Type B pancreatic cell (in vitro differentiated cells): ENCODE measurements at places on chromosomes 4 and X.

DNA sequence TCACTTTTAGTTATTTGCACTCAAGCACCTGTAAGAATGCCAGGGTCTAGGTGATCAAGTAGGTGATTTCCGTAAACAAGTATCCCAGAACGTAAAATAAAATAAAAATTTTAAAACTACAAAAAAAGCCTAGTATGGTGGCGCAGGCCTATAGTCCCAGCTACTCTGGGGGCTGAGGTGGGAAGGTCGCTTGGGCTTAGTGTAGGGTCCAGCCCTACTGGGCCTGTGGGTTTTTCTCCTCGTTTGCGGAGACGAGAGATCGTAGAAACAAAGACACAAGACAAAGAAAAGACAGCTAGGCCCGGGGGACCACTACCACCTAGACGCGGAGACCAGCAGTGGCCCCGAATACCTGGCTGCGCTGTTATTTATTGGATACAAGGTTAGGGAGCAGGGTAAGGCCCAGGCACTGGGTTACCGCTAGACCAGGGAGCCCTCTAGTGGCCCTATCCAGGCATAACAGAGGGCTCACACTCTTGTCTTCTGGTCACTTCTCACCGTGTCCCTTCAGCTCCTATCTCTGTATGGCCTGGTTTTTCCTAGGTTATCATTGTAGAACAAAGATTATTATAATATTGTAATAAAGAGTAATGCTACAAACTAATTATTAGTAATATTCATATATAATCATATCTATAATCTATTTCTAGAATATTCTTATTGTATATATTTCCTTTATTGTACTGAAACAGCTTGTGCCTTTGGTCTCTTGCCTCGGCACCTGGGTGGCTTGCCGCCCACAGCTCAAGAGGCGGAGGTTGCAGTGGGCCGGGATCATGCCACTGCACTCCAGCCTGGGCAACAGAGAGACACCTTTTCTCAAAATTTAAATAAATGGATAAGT is 38.4 kb downstream of the SAGE1 start:
- DNase-seq: no peak

DNA sequence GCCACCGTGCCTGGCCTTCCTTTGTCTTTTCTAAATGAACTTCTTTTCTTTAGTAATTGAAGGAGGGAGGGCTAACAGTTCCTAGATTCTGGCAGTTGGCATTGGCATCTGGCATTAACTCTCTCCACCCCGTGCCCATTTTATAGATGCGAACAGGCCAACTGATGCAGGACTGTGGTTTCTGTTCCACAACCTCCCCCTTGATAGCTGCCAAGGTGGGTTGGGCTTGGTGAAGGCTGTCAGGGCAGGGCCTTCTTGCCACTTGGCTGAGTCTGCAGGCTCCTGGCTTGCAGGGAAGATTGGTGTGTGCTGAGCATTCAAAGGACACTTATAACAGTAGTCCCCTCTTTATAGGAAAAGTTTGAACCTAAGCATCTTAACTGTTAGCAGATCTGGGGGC is 4.3 kb downstream of the SOWAHD start:
- DNase-seq: no peak

DNA sequence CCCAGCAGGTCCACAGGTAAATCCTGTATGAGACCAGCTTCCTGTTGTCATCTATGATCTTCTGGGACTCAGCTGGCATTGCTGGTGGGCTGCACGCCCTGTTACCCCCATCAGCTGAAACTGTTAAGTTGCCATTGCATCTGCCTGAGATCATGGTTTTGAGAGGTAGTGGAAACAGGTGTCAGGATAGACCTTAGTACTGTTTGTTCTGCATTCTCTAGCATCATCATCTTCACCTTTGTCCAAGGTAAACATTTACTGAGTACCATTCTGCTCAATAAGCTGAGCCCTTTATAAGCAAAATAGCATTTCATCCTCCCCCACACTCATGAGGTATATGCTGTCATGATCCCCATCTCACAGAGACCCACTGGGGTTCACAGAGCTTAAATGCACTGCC is 42.9 kb upstream of the PROM1 start:
- no peak for DNase-seq

GRCh38 chrX:80766916-80767315 is 42.8 kb downstream of the BRWD3 start:
- DNase-seq: no peak

DNA sequence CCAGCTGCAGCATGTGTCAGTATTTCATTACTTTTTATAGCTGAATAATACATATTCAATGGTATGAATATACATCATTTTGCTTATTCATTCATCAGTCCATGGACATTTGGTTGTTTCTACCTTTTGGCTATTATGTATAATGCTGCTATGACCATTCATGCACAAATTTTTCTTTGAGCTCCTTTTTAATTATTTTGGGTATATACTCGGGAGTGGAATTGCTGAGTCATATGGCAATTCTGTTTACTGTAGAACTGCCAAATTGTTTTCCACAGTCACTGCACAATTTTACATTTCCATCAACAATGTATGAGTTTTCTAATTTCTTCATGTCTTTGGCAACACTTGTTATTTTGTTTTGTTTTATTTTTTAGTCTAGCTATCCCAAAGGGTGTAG is 405.9 kb upstream of the PITX2 start:
- DNase-seq: no peak

DNA sequence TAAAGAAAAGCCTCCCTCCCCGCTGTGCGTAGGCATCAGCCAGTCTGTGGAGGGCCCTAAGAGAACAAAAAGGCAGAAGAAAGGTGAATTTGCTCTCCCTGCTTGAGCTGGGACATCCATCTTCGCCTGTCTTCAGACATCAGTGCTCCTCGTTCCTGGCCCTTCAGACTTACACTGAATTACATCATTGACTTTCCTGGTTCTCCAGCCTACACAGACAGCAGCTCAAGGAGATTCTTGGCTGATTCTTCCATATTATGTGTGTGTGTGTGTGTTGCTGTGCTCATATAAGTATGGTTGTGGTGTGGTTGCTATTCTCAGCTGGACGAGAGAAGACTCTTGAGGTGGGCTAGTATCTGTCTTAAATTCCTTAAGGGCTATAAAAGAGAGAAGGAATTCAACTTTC is 35.5 kb upstream of the CD99L2 start:
- DNase-seq: no peak

DNA sequence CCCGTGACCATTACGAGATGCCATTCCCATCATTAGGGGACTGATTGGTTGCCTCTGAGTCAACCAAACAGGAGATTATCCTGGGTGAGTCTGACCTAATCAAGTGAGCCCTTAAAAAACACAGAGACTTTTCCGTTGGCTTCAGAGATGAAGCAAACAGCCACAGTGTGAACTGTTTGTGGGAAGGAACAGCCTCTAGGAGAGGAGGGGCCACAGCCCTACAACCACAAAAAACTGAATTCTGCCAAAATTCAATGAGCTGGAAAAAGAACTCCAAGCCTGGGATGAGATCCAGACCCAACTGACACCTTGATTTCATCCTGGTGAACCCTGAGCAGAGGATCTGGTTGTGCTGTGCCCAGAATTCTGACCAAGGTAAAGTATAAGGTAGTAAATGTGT is 31.3 kb upstream of the TBL1X start:
- DNase-seq: no peak

- no peak for DNase-seq
Observed at GRCh38 chr4:75015627-75016026, 82.7 kb downstream of the PARM1 start.

DNA sequence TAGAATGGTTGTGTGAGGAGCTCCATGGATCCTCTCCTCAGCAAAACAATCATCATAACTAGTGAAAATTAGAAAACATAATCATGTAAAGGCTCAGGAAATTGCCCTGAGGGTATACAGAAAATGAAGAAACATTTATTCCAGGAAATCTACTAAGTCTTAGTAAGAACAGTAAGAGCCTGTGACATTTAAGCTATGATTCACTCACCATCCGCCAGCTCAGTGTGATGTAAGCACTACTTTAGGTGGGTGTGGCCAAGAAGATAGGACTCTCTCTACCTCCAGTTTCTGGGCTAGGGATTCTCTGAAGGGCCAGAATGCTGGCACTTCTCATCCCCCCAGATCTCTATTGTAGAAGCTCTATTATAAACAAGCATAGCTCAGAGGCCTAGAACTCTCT is 147.5 kb downstream of the DLG3 start:
- no peak for DNase-seq

- no peak for DNase-seq
Observed at GRCh38 chrX:141221611-141222010, 20.7 kb downstream of the SPANXC start.

GRCh38 chr4:33961761-33962160 is 2282.6 kb downstream of the ARAP2 start:
- no peak for DNase-seq

DNA sequence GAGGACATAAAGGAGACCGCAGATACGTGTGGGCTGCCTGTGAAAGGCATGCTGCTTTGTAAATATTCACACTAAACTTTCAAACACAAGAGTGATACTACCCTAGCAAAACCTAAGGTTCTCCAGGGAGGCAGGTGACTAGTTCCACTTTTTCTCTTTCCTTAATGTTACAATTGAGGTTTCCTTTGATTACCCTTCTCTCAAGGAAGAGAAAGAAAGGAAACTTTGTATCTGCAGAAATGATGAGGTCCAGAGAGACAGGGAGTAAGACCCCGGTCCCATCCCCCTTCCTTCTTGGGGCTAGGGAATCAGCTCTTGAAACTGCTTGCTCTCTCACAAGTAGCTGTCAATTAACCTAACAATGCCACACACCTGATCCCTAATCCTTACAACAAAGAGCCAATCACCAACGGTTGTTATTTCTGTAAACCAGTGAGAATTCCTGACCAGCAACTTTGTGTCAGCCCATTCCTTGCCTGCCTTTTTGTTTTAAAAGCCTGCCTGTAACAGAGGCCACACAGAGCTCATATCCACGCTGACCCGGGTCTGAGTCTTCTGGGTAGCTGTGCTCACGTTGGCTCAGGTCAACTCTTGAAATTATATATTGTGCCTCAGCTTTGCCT is 754.8 kb upstream of the FRG1 start:
- no peak for DNase-seq

DNA sequence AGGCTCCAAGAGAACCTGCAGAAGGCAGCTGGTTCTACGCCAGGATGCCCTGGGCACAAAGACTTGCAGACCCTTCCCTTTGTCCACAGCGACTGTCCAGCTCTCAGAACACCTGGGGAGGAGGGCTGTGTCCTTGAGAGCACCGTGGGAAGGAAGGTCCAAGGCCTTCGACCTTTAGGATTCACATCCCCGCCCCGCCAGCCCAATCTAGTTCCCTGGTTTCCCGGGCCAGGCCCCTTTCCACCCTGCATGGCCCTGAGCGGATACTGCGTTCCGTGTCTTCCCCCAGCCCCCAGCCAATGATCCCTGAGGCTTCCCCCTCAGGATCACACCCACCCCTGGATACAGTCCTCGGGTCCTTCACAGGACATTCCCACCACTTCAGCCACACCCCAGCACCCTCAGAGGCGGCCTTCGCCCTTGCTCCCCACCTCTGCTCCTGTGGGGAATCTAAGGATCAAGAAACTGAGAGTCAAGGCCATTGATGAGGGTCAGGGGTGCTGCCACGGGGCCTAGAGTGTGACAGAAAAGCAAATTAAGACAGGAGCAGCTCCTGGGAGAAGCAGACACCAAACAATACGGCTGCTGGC is 9.1 kb downstream of the ABCD1 start:
- DNase-seq: no peak

GRCh38 chrX:86148594-86148993 is 343 bp downstream of the DACH2 start:
- peak; percentile 65 for DNase-seq

DNA sequence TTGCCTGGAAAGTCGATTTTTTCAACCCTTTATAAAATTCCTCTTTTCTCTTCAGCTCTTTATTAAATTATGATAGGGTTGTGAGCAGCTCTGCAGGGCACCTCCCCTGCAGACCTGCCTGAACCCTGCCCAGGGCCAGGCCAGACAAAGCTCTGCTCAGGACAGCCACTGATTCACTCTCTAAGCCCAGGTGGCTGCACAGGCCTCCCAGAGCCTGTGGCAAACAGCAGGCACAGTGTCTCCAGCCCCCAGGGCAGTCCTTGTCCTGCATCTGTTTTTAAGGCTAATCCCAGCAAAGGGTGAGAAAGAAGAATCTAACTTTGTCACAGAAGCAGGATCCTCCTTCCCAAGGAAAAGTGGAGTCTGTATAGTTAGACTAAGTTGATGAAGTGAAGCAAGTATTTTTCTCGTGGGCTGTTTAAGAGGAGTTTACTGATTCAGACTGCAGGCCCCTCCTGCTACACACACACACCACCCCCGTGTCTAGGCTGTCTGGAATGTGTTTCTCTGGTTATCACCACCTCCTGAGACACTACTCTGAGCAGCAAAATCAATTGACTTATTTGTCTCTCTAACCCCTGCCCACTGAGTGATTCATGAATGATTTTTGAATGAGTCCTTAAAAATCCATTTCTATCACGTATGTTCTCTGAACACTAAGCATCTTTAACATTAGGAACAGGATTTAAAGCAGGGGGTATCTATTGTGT is 101.7 kb downstream of the CHIC2 start:
- no peak for DNase-seq

DNA sequence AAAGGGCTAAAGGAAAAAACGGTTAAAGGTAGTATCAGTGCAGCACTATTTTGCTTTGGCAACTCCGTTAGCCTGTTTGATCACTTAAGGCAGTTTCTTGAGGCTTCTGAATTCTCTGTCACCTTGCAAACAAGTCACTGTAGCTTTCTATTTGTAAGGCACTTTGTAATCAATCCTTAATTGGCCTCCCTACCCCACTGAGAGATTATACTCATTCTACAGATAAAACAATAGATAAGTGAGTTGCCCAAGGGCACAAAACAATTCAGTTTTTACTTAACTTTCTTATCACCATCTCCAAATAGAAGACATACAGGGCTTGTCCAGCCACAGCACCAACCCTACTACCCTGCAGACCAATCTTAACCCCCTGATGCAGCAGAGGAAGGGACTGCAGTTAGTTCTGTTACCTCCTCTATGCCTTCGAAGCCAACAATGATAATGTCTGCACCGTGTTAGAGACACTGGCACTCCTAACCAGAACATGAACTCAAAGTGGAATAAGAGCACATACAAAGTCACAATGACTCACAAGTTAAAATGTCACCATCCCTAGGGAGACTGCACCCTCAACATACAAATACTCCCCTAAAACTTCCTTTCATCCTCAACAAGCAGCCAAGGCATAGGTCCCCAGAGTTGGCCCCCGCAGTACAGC is 1.7 kb downstream of the TMEM185A start:
- DNase-seq: no peak

DNA sequence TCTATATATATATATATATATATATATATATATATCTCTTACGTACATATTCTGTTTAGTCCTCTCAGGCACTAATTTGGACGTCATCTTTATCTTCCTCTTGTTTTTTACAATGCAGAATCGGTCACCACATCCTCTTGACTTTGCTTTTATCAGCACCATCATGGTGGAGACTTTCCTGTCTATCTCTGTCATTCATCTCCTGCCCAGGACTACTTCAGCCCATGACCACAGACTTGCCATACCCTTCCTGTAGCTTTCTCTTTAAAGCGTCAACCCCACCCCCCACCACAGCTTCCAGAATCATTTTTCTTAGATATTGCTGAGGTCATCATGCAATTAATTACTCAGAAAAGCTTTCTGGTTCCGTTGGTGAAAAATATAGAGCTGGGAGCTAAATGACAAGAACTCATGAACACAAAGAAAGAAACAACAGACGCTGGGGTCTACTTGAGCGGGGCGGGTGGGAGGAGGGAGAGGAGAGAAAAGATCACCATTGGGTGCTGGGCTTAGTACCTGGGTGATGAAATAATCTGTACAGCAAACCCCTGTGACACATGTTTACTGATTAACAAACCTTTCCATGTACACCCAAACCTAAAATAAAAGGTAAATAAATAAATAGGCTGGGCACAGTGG is 30.5 kb upstream of the PRKX start:
- DNase-seq: no peak

GRCh38 chr4:100081491-100081890 is 108.8 kb downstream of the DDIT4L start:
- DNase-seq: no peak
